RWPE1 (cell line): ENCODE measurements at places on chromosomes 2 and 18.

GRCh38 chr2:226183550-226183949 is 616.1 kb downstream of the IRS1 start:
- DNase-seq: no peak

- no peak for DNase-seq
Observed at GRCh38 chr2:144489315-144489916, 30.5 kb downstream of the ZEB2 start.

DNA sequence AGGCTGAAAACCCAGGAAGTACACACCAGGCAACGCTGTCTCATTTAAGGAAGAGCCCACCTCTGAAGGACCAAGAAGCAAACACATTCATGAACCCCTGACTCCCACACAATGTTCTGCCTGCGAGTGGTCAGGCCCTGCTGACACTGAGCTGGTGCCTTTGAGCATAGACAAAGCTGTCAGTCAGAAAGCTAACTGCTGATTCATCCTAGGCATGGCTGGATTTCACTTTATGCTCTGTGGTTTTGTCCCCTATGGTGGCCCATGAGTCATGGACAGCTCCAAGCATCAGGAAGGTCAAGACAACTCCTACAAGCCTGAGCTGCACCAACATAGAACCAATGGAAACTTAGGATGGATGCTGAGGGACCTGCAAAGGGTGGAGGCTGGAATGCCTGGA is 78.9 kb downstream of the UXS1 start:
- no peak for DNase-seq

DNA sequence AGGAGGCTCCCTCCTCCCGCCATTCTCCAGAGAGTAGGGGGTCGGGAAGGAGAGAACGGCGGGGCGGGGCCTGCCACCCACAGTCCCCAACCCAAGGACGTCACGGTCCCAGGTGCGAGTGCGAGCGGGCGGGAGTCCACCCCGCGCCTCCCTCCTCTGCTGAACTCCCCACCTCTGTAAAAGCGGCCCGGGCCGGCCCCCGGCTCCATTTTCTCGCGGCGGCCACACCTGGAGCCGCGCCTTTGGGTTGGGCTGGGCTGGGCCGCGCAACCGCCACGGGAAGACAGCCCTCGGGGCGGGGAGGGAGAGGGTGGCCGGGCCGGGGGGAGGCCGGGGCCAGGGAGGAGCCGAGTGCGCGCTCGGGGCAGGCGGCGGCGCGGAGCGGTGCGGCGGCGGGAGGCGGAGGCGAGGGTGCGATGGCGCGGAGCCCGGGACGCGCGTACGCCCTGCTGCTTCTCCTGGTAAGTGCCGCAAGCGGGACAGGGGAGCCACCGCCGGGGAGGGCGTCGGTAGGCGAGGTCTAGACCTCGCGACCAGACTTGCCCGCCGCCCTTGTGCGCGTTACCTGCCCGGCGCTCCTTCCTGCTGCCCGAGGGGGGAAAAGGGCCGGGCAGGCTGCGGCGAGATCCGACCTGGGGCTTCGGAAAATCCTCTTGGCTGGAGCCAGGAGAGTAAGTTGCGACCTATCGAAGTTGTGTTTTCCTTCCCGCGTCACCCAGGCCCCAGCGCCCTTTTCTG is at the start of gene DSG2:
Gene DSG2, plus strand, starts transcription at position 342 of the 738 bp plus-strand sequence. Its CDS starts 75 bp downstream, at position 417.
- peak; percentile 77 for DNase-seq

DNA sequence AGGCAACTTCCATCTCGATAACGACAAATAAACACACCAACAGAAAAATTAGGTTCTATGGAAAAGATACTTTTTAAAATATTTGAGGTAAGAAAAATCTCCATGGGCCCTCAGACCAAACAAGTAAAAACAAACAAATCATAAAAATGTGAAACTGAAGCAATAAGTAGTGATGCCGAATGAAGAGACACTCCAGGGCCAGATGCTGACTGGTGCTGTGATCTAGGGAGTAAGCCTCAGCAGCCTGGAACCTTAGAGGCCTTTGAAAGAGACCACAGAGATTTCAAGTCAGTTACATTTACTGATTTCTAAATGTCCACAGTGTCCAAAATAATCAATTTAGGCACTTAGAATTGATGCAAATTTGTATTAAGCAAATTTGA is 1144.7 kb downstream of the CNTNAP5 start:
- no peak for DNase-seq

DNA sequence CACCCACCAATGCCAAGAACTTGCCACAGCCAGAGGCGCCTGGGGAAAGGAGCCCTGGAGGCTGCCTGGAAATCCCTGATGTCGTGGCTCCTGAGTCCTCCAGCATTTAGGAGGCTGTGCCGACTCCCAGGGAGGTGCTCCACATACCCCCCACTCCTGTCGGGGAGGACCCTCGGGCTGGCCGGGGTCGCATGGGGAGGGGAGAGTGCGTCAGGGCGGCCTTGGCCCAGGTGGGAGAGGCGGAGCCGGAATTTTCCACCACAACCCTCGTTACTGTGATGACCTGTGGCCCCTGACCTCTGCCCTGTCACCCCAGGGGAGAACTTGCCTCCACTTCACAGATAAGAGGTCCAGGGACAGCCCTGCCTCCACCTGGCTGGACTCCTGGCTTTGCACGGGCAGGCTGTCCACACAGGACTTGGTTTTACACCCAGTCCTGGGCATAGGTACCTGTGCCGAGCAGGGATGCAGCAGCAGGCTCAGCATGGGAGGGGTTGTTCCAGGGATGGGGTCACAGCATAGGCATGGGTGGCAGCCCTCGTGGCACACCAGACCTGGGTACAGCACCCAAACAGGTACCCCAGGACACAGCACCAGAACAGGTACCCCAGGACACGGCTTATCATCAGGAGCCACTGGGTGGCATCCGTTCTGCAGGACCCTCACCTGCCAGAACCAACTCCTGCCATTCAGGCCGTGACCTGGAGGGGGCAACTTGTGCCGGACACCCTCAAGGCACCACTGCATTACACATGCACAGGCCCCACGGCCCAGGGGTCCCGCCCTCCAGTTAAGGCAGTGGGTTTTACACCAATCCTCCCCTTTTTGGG is 12.3 kb upstream of the AGXT start:
- no peak for DNase-seq

DNA sequence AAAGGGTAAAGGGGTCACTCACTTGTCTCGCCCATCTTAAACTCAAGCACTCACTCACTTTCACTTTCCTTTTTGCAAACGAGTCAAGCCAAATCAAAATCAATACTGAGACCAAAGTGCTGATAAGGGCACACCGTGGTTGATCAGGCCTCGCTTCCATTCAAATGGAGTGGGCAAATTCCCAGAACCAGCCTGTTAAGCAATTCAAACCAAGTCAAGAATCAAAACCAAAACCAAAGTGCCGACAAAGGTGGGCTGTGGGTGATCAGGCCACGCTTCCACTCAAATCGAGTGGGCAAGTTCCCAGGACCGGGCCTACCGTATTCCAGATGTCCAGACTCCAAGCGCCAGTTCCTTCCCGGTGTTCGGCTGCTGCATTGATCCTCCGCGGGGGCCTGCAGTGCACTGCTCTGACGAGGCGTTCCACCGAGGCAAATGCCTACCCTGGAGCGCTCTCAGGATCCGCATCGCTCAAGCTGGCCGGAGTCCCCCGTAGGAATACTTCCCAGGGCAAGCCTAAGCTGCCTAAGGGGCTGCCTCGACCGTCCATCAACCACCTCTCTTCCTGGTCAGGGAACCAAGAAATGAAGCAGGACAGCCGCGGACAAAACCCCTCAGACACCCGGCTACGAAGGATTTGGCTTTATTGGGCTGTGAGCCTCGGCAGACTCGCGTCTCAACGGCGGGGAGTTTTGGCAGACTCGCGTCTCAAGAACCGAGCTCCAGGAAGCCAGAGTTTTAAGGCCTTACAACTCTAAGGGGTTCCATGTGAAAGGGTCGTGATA is 89.9 kb upstream of the SLC1A4 start:
- DNase-seq: no peak

GRCh38 chr2:37730037-37730818 is 58.8 kb upstream of the CDC42EP3 start:
- DNase-seq: no peak

DNA sequence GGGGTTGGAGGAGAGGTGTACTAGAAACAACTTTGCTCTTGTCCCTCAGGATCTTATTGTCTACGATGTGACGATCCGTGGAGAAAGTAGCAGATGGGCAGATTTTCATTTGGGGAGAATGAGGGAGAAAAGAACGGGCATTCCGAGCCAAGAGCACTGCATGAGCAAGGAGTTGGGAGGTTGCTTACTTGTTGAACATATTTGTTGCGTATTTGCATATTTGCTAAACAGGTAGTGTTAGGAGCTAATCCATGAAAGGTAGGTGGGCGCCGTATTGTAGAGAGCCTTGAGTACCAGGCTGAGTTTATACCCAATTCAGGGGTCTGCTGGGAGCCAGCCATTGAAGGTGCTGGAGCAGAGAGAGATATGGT is 490 bp downstream of the BCS1L start:
- DNase-seq: no peak

- DNase-seq: no peak
Observed at GRCh38 chr2:190129421-190130199, 67.1 kb upstream of the MSTN start.

GRCh38 chr2:207807516-207807915 is 37.8 kb upstream of the FZD5 start:
- no peak for DNase-seq

- peak; percentile 52 for DNase-seq
Observed at GRCh38 chr2:191165176-191165643, 14.4 kb upstream of the STAT4 start.

DNA sequence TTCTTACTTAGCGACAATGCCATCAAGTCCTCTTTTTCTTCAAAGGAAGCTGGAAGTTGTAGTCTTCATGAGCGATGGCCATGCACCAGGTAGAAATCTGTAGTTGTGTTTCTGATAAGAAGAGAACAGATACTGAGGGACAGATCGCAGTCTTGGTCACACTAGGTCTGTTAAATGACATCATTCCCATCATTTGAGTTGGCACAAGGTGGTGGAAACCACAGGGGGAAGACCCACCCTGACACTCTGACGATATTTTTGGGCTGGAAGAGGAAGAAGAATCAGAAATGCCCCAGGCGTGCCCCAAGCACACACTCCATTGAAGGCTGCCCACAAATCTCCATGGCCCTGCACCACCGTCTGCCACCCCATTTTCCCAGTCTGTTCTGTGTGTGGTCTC is 89.0 kb upstream of the BOD1L2 start:
- DNase-seq: no peak

- no peak for DNase-seq
Observed at GRCh38 chr2:226608451-226608850, 191.2 kb downstream of the IRS1 start.

- DNase-seq: peak; percentile 54
Observed at GRCh38 chr18:7221424-7222155, 9.3 kb upstream of the LRRC30 start.

- no peak for DNase-seq
Observed at GRCh38 chr18:78411539-78411938, 568.1 kb upstream of the SALL3 start.

DNA sequence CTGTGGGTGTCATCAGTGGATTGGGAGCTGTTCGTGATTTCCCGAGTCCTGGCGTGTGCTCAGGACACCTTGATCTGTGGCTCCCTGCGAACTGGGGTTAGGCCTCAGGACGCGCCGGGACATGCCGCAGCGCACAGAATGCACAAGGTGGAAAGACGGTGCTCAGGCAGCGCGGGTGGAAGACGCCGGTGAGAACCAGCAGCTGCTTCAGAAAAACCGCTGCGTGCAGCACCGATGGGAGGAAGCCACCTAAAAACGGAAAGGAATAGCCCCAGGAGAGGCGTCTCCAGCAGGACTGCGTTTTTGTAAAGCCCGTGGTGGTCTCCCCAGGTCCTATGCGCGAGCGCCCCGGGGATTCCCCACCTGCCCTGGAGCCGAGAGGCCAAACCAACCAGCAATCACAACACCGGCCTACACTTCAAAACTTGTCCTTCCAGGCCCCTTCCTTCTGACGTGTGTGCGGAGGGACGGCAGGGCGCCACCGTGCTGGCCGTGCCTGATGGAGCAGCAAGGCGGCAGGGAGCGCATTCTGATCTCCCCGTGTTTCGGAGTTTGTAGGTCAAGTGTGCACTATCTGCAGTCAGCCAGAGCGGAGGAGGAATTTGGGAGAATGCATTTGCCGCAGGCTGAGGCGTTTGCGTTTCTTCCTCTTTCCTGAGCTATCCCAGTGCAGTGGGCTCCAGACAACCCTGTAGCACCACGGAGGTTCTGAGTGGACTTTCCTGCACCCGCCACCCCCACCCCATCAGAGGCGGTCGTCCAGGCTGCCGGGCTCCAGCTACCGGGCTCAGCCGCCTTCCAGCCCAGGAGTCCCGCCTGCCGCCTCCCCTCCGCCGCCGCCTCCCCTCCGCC is 32.2 kb downstream of the RTP5 start:
- DNase-seq: peak; percentile 46

DNA sequence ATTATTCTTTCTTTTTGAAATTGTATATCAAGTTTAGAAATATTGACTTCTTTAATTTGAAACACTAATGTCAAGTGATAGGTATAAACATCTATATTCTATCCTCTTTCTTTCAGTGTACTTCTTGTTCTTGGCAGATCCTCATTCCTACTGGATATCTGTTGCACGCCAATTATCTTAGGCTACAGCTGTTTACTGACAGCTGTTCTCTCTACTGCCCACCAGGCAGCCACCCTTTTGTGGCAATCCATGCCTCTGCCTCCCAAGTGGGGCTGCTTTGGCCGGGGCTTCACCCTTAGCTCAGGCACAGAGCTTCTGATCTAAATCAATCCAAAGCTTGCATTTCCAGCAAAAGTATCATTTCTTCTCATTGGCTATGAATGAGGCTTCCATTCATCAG is 50.6 kb upstream of the ITSN2 start:
- no peak for DNase-seq

GRCh38 chr2:203692031-203692710 is 14.3 kb upstream of the CD28 start:
- no peak for DNase-seq
